ENCODE measurements at places on chromosomes 5 and 9. TPM values are rescaled to one million over a fixed set of nuclear protein-coding genes. Genes with fewer than 3 reads are reported as not detected.

DNA sequence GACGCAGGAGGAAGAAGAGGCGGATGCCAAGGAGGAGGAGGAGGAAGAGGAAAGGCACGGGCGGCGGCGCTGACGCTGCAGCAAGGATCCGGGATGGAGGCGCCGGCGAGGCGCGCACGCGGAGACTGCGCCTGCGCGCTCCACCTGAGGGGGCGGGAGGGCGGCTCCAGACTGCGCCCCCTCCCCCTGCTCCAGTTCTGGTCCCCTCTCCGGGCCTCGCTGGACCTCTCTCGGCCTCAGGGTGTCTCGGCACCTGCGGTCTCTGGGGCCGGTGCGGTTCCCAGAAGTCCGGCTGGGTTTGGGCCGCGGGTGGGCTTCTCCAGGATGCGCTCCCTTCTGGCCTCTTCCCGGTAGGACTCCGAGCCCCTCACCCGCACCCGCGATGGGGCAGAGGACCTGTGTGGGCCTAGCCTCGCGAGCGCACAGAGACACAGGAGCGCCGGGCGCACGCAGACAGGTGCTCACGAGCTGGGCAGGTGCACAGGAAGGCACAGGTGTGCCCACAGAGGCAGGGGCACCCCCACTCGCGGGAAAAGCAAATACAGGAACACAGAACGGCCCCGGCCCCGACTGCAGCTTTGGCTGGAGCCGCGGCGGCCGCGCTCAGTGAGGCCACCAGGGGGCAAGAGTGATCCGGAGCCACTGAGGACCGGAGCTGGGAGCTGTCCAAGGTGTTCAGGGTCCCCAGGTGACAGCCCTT, at the start of gene NPDC1:
NPDC1 (minus strand) TSS at position 90 of the 700 bp plus-strand sequence. CDS start 188 bp downstream, outside the sequence.
- peaks cover 32% of the 10 kb centered on the region for H3K27me3 ChIP-seq
- H3K4me1 ChIP-seq = peaks cover 11% of the 10 kb centered on the region
- H3K27ac ChIP-seq = no peak within 1 kb of the TSS

DNA sequence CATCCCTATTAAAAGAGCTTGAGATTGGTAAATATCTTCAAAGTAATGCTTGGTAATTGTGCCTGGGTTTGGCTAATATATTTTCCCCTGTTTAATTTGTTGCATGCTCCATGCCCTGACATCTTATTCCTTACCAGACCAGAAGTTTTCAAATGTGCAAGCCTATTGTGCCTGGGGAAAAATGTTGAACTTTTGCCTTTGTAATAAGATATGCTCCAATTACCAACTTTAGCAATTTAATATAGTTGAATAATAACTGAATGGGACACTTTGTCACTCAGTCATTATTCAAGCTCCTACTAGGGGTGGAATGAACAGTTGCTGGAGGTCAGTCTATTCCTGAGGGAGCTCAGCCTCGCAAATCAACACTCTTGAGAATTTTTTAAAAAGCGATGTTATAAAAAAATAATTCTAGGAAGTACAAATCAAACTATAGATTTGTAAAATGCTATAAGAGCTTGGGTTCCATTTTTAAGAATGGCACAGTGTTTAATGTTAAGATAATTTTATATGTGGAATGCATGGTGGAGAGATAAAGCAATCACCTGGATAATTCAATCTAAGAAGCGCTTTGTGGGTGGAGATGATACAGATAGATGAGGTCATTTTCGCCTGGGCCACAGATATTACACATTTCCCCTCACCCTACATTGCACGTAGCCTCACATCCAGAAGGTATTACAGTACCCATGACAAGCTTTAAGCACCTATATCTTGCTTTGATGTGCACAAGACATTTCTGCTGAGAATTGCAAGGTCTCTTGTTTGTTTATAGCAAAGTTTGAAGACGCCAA, 231.8 kb downstream of the PIK3R1 start:
- no peaks in the 10 kb centered on the region for H3K36me3 ChIP-seq
- no peak overlapping the region for H3K27ac ChIP-seq
- H3K4me3 ChIP-seq = no peak overlapping the region

DNA sequence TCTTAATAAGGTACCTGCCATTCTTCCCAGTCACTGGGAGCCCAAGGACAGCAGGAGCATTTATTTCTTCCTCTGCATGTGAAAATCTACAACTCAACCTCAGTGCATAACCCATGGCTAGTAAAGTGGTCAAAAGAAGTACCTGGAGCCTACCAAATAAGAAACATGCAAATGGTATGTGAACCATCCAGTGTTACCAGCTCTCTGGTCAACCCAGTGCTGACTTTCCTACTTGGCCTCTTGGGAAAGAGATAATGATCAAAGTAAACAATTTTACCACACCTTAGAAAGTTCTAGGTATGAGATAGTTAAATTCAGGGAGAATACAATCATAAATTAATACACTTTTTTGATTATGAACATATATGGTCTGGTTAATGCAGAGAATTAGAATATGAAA, 325.6 kb downstream of the ENC1 start:
- no peaks in the 10 kb centered on the region for H3K36me3 ChIP-seq
- no peak overlapping the region for H3K27ac ChIP-seq
- DNase-seq = no peak
- peaks cover 7% of the 10 kb centered on the region for H3K4me1 ChIP-seq

- H3K4me1 ChIP-seq = no peaks in the 10 kb centered on the region
- H3K36me3 ChIP-seq = no peaks in the 10 kb centered on the region
- DNase-seq = no peak
These were observed 140.2 kb downstream of the NFIB start for GRCh38 chr9:14173713-14174112.

Gene SDHA
- 105 TPM for total RNA-seq

Gene DIRAS2
- not detected for total RNA-seq

Gene CDC20B
- not detected for total RNA-seq

DNA sequence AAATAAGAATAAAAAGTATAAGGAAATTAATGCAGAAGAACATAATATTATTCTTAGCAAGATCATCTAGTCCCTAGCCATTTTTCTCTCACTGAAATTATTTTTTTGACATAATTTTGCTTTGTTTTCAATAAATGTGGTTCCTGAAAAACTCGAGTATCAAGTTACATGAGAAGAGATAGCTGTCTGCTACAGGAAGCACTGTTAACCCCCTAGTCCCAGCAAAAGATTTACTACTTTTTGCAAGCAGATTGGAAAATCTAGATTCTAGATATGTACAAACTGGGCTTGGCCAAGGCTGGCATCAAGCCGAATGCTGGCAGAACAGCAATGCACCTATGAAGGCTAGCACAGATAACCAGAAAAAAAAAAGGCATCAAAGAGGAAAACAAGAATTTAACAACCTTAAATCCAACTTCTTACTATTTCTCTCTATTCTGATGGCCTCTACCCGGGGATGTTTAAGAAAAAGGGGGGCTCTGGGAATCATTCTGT, 21.9 kb upstream of the ISCA1 start:
- no peak overlapping the region for H3K4me3 ChIP-seq
- no peak for DNase-seq

DNA sequence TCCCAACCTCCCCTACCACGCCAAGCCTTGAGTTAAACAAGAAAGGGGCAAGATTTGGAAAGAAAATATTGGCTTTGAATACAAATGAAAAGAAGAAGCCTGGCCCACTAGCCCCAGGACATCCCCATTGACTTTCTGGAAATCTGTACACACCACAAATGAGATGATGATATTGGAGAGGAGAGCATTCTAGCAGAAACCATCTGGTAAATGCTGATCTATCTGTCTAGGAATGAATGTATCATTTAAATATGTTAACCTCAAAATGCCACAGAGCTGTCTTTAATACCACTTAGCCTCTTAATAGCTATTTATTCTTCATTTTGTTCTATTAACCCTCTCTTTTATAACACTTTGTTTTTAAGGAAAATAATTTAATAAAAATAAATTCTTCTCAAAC, 270.2 kb upstream of the PDE4D start:
- H3K36me3 ChIP-seq = no peaks in the 10 kb centered on the region
- no peaks in the 10 kb centered on the region for H3K27me3 ChIP-seq
- H3K27ac ChIP-seq = no peak overlapping the region
- no peak overlapping the region for H3K4me3 ChIP-seq
- no peaks in the 10 kb centered on the region for H3K4me1 ChIP-seq
- no peak for DNase-seq

Gene GCNT1
- 46.6 TPM for total RNA-seq

GRCh38 chr5:112857866-112858265, 3.2 kb upstream of the SRP19 start:
- H3K4me3 ChIP-seq = no peak overlapping the region
- H3K36me3 ChIP-seq = no peaks in the 10 kb centered on the region
- H3K27ac ChIP-seq = no peak overlapping the region
- peaks cover 4% of the 10 kb centered on the region for H3K27me3 ChIP-seq
- H3K4me1 ChIP-seq = no peaks in the 10 kb centered on the region

Gene RNF180
- total RNA-seq = 0.36 TPM

DNA sequence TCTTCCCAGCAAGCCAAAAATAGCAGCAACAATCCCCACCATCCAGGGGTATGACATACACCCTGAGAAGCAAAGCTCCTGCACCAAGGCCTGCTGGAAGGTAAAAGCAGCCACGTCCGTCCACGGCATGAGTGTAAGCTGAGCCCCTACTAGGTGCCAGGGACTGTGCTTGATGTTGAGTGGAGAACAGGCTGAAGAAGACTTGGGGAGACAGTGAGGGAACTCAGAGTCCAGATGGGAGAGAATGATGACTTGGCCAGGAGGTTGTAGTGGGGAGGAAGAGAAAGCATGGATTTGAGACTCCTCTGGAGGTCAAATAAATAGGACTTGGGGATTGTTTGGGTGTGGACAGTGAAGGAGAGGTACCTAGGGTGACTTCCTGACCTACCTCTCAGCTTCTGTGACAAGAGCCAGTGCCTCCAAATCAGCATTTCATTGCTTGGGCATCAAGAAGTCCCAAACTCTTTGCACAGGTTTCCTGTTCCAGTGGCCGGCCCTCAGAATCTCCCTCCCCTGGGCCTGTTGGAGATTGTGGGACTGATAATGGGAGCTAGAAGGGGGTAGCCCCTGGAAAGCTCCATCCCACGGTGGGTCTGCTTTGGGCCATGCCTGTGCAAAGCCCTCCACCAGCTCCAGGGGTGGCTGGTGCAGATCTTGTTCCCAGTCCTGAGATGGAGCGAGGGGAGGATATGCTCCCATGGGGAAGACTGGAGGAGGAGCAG, 58.3 kb upstream of the ADAMTS2 start:
- H3K4me3 ChIP-seq = no peak overlapping the region
- H3K36me3 ChIP-seq = no peaks in the 10 kb centered on the region
- no peak for DNase-seq
- no peak overlapping the region for H3K27ac ChIP-seq

GRCh38 chr5:83724935-83725334, 4.3 kb upstream of the HAPLN1 start:
- no peaks in the 10 kb centered on the region for H3K27me3 ChIP-seq
- no peaks in the 10 kb centered on the region for H3K36me3 ChIP-seq
- H3K4me3 ChIP-seq = no peak overlapping the region
- H3K4me1 ChIP-seq = peaks cover 2% of the 10 kb centered on the region
- no peak for DNase-seq

DNA sequence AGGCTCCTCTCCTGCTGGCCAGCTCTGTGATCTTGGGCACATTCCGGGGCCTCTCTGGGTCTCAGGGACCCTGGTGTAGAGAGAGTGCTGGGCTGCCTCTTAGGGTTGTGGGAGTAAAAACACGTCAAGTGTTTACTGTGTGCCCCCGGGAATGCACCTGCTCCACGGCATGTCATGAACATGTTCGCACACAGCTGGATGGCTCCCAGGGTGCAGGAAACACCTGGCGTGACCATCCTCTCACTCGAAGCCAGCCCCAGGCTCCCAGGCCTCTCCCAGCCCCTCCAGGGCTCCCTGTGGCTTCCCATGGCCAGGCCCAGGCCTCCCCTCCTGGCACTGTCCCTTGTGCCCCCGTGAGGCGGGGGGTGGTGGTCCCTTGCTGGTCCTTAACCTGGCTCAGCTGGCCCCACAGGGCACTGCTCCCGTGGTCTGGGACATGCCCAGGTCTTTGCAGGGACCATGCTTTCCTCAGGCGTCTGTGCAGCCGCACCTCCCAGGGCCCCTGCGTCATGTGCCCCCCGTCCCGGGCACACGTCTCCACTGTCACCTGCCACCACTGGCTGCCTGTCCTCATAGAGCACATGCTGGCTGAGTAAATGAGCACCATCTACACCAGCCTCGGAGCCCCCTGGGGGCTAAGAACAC, 44.9 kb downstream of the SLC6A3 start:
- no peak overlapping the region for H3K27ac ChIP-seq
- H3K36me3 ChIP-seq = no peaks in the 10 kb centered on the region
- no peak for DNase-seq
- no peaks in the 10 kb centered on the region for H3K4me1 ChIP-seq

DNA sequence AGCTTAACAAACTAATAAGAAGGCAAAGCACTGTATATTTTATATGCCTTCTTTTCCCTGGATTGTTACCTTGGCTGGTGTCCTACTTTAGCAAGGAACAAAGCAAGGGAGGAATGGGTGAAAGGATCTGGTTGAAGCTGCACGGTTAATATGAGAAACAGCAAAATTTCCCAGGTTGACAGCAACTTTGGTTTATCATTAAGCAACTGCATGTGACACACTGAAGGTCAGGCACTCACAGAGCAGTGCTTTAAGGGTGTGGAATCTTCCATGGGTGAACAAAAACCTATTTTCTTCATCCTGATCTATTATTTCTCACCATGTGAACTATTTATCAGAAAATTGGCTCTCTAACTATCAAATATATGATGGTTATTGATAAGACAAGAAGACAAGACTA, 109.0 kb upstream of the ATP10B start:
- H3K27me3 ChIP-seq = no peaks in the 10 kb centered on the region
- no peaks in the 10 kb centered on the region for H3K36me3 ChIP-seq
- no peak overlapping the region for H3K4me3 ChIP-seq

DNA sequence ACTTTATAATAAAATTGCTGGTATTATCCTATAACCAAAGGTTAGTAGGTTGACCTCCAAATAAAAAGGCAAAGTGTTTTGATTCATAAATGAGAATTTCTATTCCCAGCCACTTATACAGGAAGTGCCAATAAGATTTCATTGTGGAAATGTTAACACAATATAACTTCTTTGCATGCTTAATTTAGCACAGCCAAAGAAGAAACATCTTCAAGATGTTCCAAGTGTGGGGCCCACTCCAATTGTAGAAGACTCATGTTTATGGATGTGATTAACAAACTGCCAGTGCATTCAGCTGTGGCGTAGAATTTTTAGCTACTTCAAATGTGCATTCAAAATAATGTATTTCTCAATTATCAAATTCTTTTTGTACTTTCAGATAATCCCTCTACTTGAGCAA, 402.3 kb downstream of the DEPDC1B start:
- H3K27me3 ChIP-seq = no peaks in the 10 kb centered on the region
- no peaks in the 10 kb centered on the region for H3K4me1 ChIP-seq
- no peak overlapping the region for H3K27ac ChIP-seq
- DNase-seq = no peak
- no peaks in the 10 kb centered on the region for H3K36me3 ChIP-seq
- H3K4me3 ChIP-seq = no peak overlapping the region

GRCh38 chr9:77018058-77018968, 1.1 kb upstream of the FOXB2 start:
- no peaks in the 10 kb centered on the region for H3K36me3 ChIP-seq
- no peak overlapping the region for H3K27ac ChIP-seq
- no peak overlapping the region for H3K4me3 ChIP-seq
- peaks cover 99% of the 10 kb centered on the region for H3K27me3 ChIP-seq
- no peaks in the 10 kb centered on the region for H3K4me1 ChIP-seq
- DNase-seq = no peak
